ENCODE measurements at places on chromosomes 2 and 18.

GRCh38 chr2:169659320-169659719 is 34.9 kb downstream of the CFAP210 start:
- no peak for DNase-seq

GRCh38 chr2:105877945-105878344 is 133.2 kb downstream of the NCK2 start:
- no peak for DNase-seq

GRCh38 chr2:236341067-236341466 is 76.9 kb upstream of the ASB18 start:
- DNase-seq: no peak

GRCh38 chr18:59189746-59190145 is 30.2 kb upstream of the GRP start:
- no peak for DNase-seq

GRCh38 chr18:10718809-10719208 is 193.0 kb downstream of the NAPG start:
- DNase-seq: no peak

All from activated naive CD4-positive, alpha-beta T cell treated with Interleukin-2 at 50 U/mL for 16 hours (primary cell).